ENCODE measurements at places on chromosomes 13 and 19. TPM values are rescaled to one million over a fixed set of nuclear protein-coding genes. Genes with fewer than 3 reads are reported as not detected.

GRCh38 chr13:57612568-57612967 is 19.0 kb upstream of the PCDH17 start:
- H3K36me3 ChIP-seq = no peaks in the 10 kb centered on the region
- H3K4me3 ChIP-seq = no peak overlapping the region
- peaks cover 8% of the 10 kb centered on the region for H3K4me1 ChIP-seq

The TMEM238 gene
- total RNA-seq = 5.8 TPM

- peaks cover 7% of the 10 kb centered on the region for H3K4me1 ChIP-seq
- no peaks in the 10 kb centered on the region for H3K27me3 ChIP-seq
- H3K36me3 ChIP-seq = peaks cover 48% of the 10 kb centered on the region
- no peak for DNase-seq
- peak overlapping the region; percentile 86 for H3K27ac ChIP-seq
Observed at GRCh38 chr19:6414793-6415590, 9.6 kb downstream of the KHSRP start.

The CCDC169 gene
- total RNA-seq = 41.8 TPM

The MBD3L2 gene
- total RNA-seq = not detected

DNA sequence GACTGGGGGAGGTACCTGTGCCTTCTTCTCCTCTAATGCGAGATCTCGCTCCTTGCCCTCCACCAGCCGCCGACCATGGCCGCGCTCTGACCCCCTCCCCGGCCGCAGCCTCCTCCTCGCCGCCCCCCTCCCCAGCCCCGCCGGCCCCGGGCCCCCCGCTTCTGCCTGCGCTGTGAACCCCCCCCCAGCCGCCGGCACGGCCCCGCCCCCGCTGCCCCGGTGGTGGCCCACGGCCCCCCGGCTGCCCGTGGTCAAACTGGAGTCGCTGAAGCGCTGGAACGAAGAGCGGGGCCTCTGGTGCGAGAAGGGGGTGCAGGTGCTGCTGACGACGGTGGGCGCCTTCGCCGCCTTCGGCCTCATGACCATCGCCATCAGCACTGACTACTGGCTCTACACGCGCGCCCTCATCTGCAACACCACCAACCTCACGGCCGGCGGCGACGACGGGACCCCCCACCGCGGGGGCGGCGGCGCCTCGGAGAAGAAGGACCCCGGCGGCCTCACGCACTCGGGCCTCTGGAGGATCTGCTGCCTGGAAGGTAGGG is at the start of gene CACNG8:
Gene CACNG8, plus strand, starts transcription at position 51 of the 545 bp plus-strand sequence.
- no peak within 1 kb of the TSS for H3K27ac ChIP-seq
- H3K27me3 ChIP-seq = peaks cover 5% of the 10 kb centered on the region
- peaks cover 38% of the 10 kb centered on the region for H3K4me1 ChIP-seq
- peak within 1 kb of the TSS; percentile 79 for H3K4me3 ChIP-seq

DNA sequence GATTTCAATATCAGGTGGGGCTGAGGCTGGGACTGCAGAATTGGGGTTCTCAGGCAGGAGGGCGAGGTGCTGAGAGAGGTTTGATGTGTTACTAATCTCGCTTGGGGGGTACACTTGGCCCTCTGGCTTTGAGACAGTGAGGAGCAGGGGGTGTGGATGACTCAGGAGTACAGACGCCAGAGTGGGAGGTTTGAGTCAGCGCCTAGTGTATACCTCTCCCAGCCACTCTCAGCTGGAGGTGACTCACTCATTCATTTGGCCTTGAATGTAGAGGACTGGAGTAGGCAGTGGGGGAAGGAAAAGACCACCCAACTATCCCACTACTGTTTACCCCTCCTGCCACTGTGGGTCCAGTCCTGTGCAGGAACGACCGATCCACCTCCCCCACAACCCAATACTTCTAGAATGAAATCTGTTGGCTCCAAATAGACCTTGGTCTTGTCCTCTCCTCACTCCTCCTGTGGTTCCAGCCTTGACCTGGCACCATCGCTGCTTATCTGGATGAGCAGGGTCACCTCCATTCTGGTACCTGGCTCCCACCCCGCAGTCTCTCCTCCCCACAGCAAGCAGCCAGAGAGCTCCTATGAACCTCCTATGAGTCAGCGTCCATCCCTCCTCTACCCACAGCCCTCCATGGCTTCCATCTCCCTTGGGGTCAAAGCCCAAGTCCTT is 20.1 kb upstream of the ZNRF4 start:
- no peak overlapping the region for H3K27ac ChIP-seq
- H3K4me3 ChIP-seq = peak overlapping the region; percentile 81
- H3K36me3 ChIP-seq = no peaks in the 10 kb centered on the region
- no peak for DNase-seq
- H3K27me3 ChIP-seq = peaks cover 70% of the 10 kb centered on the region

The ZNF555 gene
- 6.6 TPM for total RNA-seq

The C19orf73 gene
- 3.1 TPM for total RNA-seq

Measured in WTC11 (cell line).